Occipital lobe (tissue), 3 donors: ENCODE measurements at places on chromosomes 4 and X.

DNA sequence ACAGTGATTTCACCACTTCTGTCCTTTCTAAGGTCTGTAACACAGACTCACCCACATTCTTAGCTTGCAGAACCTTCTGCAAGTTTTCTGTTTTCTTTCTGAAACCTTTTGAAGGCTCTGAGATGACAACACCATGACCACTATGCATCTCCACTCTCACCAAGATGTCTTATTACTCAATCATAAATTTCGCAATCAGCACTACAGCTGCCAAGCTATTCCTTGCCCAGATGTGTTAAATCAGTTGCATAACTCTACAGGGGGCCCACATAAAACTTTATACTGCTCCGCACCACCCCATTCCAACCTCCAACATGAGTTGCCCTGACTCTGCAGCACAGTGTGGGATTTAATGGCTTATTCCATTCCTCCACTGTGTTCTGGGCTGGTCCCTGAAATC lies 229.9 kb downstream of the COL25A1 start:
- no peak for DNase-seq

- no peak for DNase-seq
Observed at GRCh38 chr4:159308566-159309340, 205.9 kb downstream of the RAPGEF2 start.

DNA sequence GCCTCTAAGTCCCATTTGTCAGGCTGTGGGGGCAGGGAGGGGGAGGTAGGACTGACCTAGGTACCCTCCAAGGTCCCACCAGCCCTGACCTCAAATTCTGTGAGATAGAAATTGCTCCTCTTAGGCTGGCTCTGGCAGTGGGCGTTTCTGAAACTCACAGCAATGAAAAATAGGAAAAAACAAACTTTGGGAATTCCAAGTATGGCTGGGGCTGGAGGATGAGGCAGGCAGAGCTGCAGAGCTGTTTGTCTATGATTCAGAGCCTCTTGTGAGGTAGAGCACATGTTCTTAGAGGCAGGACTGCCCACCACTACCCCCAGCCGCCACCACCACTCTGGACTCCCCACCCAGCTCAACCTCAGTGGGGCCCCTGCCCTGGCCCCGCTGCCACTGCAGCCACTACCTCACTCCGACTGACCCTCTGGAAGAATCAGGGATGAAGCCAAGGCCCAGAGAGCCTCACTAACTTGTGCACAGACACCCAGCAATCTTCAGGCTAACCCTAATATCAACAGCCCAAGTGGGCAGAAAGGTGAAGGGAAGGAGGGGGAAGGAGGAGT lies 98.2 kb downstream of the PJA1 start:
- no peak for DNase-seq

- no peak for DNase-seq
Observed at GRCh38 chrX:3379111-3379510, 32.7 kb upstream of the MXRA5 start.

DNA sequence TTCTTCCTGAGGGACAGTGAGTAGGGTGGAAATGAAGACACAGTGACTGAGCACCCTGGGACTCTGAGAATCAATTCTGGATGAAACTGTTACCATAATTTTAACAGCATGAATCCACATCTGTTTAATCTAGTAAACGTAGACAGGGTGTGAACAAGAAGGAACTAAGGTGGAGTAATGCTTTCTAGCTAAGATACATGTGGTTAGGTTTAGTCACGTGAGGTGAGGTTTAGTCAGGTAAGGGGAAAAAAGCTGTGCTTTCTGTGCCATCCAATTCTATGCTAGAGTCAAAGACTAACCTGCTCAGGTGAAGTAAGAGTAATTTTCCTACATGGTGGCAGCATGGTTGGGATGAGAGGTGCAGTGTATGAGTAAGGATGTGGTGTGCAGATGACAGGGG lies 54.0 kb upstream of the C4orf54 start:
- no peak for DNase-seq

GRCh38 chr4:69823048-69823447 lies 36.9 kb downstream of the SULT1E1 start:
- DNase-seq: no peak

DNA sequence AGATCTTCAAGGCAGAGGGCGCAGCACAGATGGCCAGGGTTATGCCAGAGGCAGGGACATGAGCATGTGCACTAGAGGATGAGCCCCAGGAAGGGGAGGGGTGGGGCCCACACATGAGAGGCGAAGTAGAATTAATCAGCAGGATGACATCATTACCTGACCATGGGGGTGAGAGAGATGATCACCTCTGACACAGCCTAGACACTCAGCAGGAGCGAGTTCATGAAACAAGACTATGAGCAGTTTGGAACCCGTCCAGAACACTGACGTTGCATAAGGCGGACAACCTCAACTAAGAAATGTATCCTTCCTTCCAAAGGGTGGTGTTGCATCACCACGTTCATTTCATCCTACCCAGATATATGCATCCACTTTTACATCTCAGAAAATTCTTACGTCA lies 446.7 kb upstream of the TENM3 start:
- DNase-seq: no peak

GRCh38 chr4:76539979-76540378 lies 105.0 kb downstream of the SHROOM3 start:
- DNase-seq: no peak

DNA sequence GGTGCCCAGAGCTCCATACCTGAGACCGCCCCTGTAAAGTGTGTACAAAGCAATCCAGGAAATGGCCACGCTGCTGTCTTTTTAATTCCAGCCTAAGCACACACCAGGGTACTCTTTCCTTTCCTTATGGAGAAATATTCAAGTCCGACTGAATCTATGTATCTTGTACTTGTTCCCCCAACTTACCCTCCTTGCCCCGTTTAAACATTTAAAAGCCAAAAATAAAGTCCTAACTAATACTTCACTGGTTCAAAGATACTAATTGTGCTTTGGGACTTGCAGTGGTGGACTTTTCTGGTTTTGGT lies 731 bp upstream of the AMMECR1 start:
- no peak for DNase-seq

DNA sequence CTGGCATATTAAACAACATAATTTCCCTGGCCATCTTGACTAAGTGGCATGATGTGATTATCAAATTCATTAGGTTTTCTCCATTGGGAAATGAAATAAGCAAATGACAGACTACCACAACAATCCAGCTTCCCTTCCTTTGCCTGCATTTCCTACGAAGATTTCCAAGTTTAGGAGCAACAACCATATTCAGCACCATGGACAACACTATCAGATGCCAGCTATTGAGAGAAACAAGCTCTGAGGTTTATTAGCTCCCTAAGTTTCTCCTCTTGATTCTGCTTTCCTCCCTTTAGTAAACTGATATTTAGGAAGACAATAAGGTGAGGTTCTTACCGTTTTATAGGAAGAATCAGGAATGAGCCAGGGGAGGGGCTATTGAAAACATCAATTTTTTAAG lies 36.2 kb downstream of the DCX start:
- DNase-seq: no peak

DNA sequence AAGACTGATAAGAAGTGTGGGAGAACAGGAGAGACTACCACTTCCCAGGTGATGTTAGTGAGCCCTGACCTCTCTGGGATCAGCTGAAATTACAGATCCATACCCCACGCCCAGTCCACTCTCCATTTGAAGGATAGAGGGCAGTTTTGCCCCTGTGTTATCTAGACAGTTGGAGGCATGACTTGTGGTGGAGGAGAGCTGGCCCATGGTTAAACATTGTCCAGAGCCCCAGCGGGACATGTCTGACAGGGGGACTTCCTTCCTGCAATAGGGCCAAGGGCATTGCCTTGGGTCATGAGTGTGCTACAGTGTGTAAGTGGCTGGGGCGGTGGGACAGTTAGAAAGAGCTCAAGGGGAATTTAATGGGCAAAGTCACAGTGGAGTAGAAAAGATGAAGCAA lies 181.1 kb downstream of the MID1IP1 start:
- DNase-seq: no peak

DNA sequence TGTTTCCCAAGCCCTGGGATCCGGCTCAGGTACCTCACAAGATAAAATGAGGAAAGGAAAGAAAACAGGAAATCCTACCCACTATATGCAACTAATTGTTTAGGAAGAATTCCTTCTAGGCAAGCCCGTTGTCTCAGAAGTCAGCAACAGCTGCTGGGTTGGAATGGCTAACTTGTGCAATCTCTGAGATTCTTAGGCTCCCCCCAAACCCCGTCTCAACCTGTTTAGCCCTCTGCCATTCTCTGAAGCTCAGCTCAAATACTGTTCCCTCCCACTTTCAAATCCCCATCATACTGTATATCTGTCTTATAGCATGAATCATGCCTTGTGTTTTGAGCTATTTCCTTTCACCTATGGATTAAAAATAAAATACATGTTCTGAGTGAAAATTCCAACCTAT lies 28.9 kb downstream of the STARD8 start:
- no peak for DNase-seq

- DNase-seq: no peak
Observed at GRCh38 chrX:46236411-46236810, 308.8 kb downstream of the ZNF674 start.

DNA sequence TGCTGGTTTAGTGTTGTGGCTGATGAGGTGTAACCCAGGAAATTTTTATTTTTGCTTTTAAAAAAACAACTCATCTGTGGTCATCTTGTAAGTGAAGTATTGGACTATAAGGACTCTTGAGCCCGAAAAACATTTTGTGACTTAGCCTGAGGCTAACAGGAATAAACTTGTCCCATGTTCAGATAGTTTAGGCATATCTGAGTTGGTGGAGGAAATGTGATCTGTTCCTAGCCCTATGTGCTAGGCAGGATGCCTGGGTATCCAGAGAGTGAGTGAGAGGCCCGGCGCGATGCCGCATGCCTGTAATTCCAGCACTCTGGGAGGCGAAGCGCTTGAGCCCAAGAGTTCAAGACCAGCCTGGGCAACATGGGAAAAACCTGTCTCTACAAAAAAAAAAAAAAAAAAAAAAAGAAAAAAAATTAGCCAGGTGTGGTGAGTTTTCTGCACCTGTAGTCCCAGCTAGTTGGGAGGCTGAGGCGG lies 3.7 kb downstream of the SMS start:
- DNase-seq: no peak
